ENCODE measurements at places on chromosomes 3 and 15.

DNA sequence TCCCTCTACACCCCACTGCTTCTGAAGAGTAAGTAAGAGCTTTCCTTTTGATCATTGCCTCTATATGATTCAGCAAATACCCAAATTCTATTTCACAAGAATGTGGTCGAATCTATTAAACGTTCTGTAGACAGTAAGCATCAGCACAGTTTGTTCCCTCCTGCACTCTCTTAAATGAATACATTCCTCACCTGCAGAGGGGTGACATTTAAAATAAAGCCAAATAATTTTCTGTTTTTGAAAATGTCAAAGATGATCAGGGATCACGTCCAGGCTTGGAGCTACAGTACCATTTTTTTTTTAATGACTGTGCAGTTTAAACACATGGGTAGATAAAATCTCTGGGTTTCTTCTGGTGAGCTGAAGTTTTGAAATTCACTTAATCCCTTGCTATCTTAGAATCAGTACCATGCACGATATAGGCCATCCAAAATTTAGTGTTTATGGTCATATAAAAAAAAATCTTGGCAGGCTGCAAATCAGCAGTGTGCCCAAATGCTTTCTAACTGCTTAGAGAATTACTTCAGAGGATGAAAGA, 12.8 kb downstream of the PYDC2 start:
- DNase-seq, result no peak

GRCh38 chr3:14730703-14731382, 55.9 kb downstream of the C3orf20 start:
- no peak for DNase-seq

DNA sequence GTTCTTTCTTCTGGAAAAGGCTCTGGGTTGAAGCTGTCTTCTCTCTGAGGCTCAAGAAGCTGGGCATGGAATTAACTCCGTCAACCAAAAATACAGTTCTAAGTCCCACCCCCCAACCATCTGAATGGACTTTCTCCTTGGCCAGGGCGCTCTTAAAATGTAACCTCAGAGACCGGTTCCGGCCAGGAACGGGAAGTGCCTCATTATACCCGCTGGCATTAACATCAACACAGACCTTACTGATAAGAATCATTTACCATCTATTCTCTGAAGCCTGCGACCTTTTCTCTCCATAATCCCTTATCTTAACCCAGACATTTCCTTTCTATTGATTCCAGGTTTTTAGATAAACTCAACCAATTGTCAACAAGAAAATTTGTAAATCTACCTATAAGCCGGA, 64.7 kb downstream of the ATP1B3 start:
- no peak for DNase-seq

DNA sequence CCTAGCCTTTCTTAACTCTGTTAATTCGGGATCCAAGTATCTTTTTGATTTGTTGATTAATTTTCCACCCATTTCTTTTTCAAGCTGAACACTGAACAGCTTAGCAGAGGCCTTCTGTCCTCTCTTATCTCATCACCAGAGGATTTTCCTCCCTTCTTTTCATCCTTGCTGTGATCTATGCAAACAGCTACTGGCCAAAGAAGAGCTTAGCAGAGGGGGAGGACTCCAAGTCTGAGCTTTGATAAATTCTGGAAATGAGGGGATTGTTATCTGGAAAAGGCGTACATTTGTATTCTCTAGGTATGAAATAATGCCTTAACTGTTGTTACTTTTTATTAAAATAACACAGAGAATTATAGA, 13.4 kb downstream of the DZIP3 start:
- no peak for DNase-seq

DNA sequence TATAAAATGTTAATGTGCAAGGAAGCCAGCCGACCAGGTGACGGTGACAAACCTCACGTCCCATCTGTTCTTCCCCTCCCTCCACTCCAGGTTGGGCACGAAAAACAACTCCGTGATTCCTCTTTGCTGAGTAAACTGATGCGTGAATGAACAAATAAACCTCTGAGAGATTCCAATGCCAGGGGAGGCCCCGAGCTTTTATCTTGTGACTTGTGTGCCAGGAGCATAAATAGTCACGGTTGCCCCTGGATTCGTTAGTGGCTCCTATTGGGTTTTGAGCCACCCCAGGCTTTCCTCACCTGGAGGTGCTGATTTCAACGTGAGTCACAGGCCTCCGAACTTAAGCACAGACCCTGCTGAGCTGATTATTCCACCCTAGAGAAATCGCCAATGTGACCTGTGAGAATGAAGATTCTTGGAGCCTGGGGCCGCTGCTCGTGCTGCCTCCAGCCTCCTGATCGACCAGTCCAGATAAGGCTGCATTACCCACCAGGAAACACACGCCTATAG, 119.2 kb downstream of the SHQ1 start:
- no peak for DNase-seq

DNA sequence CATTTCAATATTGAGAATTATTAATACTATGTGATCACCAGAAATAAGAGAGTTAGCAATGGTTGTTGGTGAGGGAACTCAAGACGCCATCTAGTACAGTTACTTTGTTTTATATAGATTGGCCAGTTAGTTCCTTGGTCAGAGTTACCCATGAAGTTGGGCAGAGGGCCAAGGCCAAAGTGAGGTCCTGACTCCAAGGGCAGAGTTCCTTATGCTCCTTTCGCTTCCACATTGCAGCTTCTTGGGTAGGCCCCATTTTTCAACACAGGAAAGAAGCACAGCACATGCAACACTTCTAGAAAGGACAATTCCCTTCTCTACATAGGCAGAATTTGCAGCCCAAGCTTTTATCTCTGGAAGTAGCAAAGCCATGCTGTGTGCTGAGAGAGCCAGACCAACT, 178.6 kb downstream of the KCNAB1 start:
- DNase-seq, result no peak

- no peak for DNase-seq
Measured at GRCh38 chr15:70197318-70197944, 99.7 kb upstream of the TLE3 start.

- no peak for DNase-seq
Measured at GRCh38 chr3:31025541-31025940, 131.1 kb upstream of the GADL1 start.

GRCh38 chr15:24772686-24773373, 97.3 kb downstream of the NPAP1 start:
- no peak for DNase-seq

GRCh38 chr3:88038566-88038965, 20.2 kb downstream of the CGGBP1 start:
- DNase-seq, result no peak
